Skeletal muscle tissue (tissue), 5 donors: ENCODE measurements at places on chromosomes 11 and 22. TPM values are rescaled to one million over a fixed set of nuclear protein-coding genes. Genes with fewer than 3 reads are reported as not detected.

ISX gene
- not detected for total RNA-seq

NUP50 gene
- 19.8 TPM for total RNA-seq

PLAAT2 gene
- total RNA-seq: not detected

MRGPRX4 gene
- not detected for total RNA-seq

BTBD18 gene
- total RNA-seq: not detected

ZBTB3 gene
- total RNA-seq: 11.5 TPM

SLC5A1 gene
- 2.1 TPM for total RNA-seq

CPT1B gene
- total RNA-seq: 27.1 TPM

SCGB1A1 gene
- total RNA-seq: not detected

GUCY1A2 gene
- 15.7 TPM for total RNA-seq

TMEM121B gene
- total RNA-seq: 2.6 TPM

NRIP3 gene
- total RNA-seq: 1.0 TPM

HMOX1 gene
- total RNA-seq: 14.6 TPM

SLC6A5 gene
- not detected for total RNA-seq

PRG2 gene
- 1.0 TPM for total RNA-seq

HOATZ gene
- total RNA-seq: not detected

OSM gene
- 0.52 TPM for total RNA-seq

SYT9 gene
- 0.52 TPM for total RNA-seq

EHF gene
- not detected for total RNA-seq

SPDYC gene
- not detected for total RNA-seq

ZNF202 gene
- total RNA-seq: 9.4 TPM

CARD16 gene
- 4.2 TPM for total RNA-seq

KCNQ1 gene
- 2.6 TPM for total RNA-seq

RAB38 gene
- total RNA-seq: 1.6 TPM

SCO2 gene
- total RNA-seq: 0.52 TPM

APOA4 gene
- 0.52 TPM for total RNA-seq

OR5AK2 gene
- not detected for total RNA-seq

RNF169 gene
- 18.3 TPM for total RNA-seq

CELF1 gene
- total RNA-seq: 74.6 TPM

IRAG1 gene
- total RNA-seq: 2.6 TPM

SCUBE2 gene
- 37.1 TPM for total RNA-seq

CCDC87 gene
- total RNA-seq: not detected

KCTD14 gene
- total RNA-seq: 0.52 TPM

OPCML gene
- total RNA-seq: under 0.01 TPM

TMX2 gene
- 30.3 TPM for total RNA-seq

C11orf86 gene
- total RNA-seq: not detected

FGF19 gene
- not detected for total RNA-seq

SHANK3 gene
- total RNA-seq: 4.2 TPM

FBLN1 gene
- 105 TPM for total RNA-seq

CEND1 gene
- not detected for total RNA-seq

DEUP1 gene
- total RNA-seq: not detected

IGLL1 gene
- total RNA-seq: not detected

OR6A2 gene
- total RNA-seq: under 0.01 TPM

GRAP2 gene
- under 0.01 TPM for total RNA-seq

VPREB1 gene
- total RNA-seq: not detected

SLC22A12 gene
- not detected for total RNA-seq

DMC1 gene
- total RNA-seq: 3.7 TPM

RIMBP3C gene
- total RNA-seq: not detected

SULT4A1 gene
- under 0.01 TPM for total RNA-seq

MS4A2 gene
- total RNA-seq: under 0.01 TPM

IPO7 gene
- total RNA-seq: 107 TPM

TMPRSS5 gene
- 2.1 TPM for total RNA-seq

MAP6 gene
- 2.1 TPM for total RNA-seq

HPX gene
- 3.1 TPM for total RNA-seq

FXYD2 gene
- total RNA-seq: 1.0 TPM
